ENCODE measurements at places on chromosomes 11 and 22.

DNA sequence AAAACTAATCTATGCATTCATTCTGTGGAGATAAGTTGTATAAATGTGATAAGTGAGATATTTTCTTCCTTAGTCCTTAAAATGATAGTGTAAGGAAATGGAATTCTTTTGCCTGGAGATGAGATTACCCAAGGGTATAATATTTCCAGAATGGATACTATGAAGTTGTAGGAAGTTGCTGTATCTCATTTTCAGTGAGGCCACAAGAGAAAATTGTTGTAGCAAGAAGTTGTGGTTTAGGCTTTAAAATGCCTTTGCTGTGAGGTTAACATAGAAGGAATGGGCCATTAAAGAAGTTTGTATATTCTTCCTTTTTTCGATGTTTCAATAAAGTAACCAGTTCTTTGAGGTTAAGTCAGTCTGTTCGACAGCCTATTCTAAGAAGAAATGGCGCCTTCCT lies 50.7 kb upstream of the LIN7C start:
- DNase-seq, result no peak

DNA sequence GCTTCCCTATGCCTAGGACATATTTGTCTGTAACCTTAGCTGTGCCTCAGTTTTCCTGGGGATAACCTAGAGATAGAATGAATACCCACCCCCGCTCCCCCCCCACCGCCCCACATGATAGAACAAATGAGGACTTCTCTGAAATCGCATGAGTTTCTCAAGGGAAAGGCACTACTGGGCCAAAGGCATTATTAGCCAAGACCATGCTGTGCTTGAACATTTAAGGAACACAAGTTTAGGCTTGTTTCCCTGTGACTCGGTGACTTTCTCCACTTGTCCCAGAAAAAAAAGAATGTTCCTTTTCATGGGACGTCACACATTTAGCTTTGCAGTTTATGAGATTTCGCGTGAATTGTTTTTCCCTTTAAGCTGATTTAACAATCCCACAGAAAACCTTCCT lies 51.4 kb upstream of the CRTAM start:
- DNase-seq, result no peak

GRCh38 chr11:36509694-36510593 lies at the start of gene TRAF6:
Gene TRAF6, minus strand, starts transcription at chr11:36510272. Its CDS starts 8,757 bp downstream, at chr11:36501515.
- DNase-seq, result peak; percentile 89

GRCh38 chr11:61555051-61555969 lies 25.6 kb downstream of the SYT7 start:
- DNase-seq, result peak; percentile 66

DNA sequence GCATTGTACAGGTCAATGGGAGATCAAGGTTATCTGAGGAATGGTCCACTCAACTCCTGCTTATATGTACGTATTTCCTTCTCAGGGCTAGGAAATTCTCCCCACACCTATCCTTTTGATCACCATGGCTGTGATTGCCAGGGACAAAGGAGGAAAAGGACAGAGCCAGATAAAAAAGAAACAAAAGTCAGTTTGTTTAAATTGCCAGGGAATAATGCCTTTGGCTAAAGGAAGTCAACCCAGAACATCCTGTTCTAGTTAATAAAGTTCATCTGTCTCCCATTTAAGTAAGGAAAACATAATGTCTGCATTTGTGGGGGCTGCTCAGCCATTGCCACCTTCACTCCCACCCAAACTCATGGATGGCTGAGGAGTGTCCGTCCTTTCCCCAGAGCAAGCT lies 124.7 kb downstream of the ME3 start:
- no peak for DNase-seq

DNA sequence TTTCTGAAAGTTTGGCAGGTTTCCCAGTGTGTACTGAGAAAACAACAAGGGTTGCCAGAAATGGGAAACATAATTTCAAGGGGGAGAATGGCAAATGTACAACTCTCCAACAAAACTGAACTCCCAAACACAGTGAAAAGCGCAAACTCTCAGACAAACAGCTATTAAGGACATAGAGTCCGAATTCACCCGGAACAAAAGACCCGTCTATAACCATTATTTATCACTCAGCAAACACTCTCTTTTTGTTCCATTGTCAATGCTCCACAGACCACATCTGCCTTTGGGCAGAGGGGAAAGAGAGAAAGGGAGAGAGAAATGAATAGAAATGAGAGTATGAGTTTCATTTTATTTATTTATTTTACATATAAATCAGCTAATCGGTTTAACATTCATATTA lies 21.7 kb downstream of the KIRREL3 start:
- DNase-seq, result no peak

- no peak for DNase-seq
Observed at GRCh38 chr11:25597696-25598095, 734.2 kb upstream of the ANO3 start.

GRCh38 chr11:17551347-17552040 lies 4.4 kb downstream of the OTOG start:
- no peak for DNase-seq

- DNase-seq, result peak; percentile 51
Observed at GRCh38 chr22:22030493-22031182, 48.1 kb upstream of the TOP3B start.

- DNase-seq, result no peak
Observed at GRCh38 chr11:116164843-116165242, 607.9 kb downstream of the BUD13 start.

GRCh38 chr22:31119026-31119717 lies 3.6 kb upstream of the INPP5J start:
- no peak for DNase-seq

DNA sequence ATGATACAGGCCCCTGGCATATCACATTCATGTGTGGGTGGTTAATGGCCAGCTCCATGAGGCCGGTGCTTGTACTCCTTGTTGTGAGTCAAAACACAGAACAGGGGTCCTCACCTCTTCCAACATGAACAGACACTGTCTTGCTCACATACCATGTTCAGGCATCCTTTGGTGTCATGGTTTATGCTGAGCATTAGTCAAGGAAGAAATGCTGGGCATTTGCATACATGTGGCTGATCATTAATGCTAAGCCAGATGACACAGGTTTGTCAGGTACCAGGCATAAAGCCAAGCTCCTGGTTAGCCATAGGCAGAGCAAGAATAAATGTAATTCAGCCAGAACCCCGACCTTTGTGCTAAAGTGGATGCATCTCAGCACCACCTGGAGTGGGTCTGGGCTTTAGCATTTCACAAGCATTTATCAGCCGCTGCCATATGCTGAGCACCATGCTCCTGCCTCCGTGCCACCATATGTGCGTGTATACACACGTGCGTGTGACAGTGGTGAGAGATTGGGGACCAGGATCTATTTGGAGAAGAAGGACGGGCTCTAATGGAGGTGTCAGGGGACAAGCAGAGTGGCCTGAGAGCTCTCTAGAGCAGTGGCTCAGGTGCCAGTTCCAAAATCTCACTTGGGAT lies 55.0 kb downstream of the MICAL2 start:
- DNase-seq, result no peak

GRCh38 chr11:72217841-72218240 lies 1.2 kb downstream of the FOLR2 start:
- no peak for DNase-seq

DNA sequence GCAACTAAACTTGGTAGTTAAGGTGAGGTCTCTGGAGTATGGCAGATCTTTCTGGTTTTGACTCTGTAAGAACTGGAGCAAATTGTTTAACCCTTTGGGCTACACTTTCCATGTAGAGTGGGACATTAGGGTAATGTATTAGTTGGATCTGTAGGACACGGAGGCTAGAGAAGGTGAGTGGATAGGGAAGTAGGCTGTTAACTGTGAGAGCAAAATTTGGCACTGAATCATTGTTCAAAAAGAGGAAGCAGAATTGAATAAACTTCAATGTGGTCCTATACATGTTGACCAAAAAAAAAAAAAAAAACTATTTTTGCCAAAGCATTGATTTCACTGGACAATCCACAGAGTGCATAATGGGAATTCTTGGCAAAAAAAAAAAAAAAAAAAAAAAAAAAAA lies 370.2 kb upstream of the CHORDC1 start:
- no peak for DNase-seq

GRCh38 chr22:47040486-47041270 lies 278.2 kb downstream of the TBC1D22A start:
- DNase-seq, result no peak

GRCh38 chr11:134515081-134515960 lies 103.3 kb upstream of the B3GAT1 start:
- DNase-seq, result no peak
